Fibroblast of skin of abdomen (primary cell): ENCODE measurements at places on chromosomes 2 and 18.
A peak's percentile ranks its signal among the peaks of the same experiment; 100 is the strongest.

DNA sequence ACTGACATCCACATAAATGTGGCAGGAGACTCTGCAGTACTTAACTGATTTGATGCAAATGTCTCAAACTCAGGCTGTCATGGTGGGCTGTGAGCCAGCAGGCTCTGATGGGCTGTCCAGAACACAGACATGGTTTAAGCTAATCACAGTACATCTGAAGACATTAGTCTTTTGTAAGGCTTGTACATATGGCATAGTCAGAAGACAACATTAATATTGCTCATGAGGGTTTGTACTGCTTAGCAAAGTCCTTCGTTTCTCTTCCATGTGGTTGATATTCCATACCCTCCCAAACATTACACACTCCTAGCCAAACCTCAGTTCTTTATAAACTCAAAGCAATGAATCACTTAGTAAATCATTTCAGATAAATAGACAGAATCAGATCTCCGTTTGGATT is 330.6 kb downstream of the RND3 start:
- no peak for DNase-seq

DNA sequence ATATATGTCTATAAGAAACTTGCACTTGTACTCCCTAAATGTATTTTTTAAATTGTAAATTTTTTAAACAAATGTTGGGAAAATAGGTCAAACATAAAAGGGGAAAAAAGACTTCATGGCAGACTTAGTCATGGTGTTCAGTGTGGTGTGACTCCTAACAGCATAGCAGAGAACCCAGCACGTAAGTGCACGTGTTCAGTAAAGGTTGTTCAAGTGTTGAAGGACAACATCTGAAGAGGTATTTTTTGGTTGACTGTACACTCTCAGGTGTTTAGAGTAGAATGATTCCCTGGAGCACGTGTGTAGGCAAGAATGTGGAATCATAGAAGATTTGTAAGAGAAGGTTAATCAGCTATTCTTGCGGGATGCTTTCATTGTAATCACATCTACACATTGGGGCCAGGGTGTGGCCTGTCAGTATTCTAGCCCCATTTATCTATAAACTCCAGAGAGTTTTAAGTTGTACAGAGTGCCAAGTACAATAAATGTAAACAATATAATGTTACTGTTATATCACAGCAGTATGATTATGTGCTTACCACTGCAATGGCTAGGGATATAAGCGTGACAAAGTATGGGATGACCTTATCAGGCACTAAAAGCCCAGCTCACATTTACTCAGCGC is 106.8 kb downstream of the CRIM1 start:
- no peak for DNase-seq

GRCh38 chr2:203893840-203894239 is 26.3 kb downstream of the CTLA4 start:
- no peak for DNase-seq

DNA sequence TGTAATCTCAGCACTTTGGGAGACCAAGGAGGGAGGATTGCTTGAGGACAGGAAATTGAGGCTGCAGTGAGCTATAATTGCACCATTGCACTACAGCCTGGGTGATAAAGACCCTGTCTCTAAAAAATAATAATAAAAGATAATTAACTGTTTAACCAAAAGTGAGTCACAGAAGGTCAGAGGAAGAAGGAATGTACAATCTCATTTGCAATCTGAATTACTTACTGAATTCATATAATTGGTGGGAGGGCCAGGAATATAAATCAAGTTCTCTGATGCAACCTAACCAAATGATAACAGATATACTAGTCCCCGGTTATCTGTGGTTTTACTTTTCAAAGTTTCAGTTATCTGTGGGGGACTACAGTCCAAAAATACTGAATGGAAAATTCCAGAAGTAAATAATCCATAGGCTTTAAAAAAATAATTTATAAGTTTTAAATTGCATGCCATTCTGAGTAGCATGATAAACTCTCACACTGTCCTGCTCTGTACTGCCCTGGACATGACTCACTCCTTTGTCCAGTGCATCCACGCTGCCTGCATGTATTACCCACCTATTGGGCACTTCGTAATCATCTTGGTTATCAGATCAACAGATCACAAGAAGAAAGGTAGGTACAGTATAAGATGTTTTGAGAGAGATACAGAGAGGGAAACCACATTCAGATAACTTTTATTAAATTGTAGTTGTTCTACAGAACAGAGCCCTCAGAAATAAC is 12.8 kb upstream of the MATN3 start:
- DNase-seq, result peak; percentile 76

- DNase-seq, result no peak
These were observed 69.0 kb downstream of the STPG4 start for GRCh38 chr2:47086054-47086471.
